Cortex of kidney (tissue), 1 donor: ENCODE measurements at places on chromosomes 7 and 10.

DNA sequence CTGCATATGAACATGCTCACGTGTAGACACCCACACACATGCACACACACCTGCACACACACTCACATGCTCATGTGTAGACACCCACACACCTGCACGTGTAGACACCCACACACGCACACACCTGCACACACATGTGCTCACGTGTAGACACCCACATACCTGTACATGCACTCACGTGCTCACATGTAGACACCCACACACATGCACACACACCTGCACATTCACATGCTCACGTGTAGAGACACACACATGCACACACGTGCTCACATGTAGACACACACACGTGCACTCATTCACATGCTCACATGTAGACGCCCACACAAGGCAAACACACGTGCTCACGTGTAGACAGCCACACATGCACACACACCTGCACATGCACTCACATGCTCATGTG lies 275.8 kb downstream of the PTPRN2 start:
- no peak for DNase-seq

DNA sequence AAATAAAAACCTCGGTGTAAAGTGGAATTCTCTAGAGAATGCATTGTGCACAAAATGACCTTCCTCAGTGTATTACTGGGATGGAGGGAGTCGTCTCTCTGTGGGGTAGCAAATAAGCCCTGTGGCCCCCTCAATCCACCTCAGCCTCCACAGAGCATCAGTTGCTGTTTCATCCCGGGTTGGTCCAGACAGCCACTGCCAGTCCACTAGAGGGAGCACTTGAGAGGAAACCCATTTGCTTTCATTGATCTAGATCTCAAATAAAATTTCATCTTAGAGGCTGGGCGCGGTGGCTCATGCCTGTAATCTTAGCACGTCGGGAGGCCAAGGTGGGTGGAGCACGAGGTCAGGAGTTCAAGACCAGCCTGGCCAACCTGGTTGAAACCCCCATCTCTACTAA lies 1128.7 kb downstream of the CNTNAP2 start:
- DNase-seq, result no peak

DNA sequence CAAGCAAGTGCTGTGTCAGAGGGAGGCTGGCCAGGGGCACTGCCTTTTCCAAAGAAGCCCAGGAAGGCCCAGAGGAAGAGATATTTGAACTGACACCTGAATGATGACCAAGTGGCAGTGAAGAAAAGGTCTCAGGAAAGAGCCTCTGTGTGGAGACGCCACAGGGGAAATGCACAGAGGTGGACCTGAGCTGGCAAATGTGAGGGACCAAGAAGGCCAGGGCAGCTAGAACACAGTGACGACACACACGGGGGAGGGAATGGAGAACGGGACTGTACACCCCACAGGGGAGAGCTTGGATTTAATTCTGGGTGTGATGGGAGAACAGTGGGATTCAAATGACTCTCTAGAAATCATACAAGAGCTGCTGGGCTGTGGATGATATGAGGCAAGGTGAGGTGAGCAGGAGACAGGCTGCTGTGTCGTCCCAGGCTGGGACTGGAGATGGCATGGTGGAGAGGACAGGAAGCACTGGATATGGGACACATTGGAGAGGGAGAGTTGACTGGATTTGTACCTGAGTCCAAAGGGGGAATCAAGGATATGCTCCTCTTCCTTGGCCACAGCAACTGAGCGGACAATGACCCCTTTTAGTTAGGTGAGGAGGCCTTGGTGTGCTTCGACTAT lies 84.2 kb upstream of the DDC start:
- no peak for DNase-seq

DNA sequence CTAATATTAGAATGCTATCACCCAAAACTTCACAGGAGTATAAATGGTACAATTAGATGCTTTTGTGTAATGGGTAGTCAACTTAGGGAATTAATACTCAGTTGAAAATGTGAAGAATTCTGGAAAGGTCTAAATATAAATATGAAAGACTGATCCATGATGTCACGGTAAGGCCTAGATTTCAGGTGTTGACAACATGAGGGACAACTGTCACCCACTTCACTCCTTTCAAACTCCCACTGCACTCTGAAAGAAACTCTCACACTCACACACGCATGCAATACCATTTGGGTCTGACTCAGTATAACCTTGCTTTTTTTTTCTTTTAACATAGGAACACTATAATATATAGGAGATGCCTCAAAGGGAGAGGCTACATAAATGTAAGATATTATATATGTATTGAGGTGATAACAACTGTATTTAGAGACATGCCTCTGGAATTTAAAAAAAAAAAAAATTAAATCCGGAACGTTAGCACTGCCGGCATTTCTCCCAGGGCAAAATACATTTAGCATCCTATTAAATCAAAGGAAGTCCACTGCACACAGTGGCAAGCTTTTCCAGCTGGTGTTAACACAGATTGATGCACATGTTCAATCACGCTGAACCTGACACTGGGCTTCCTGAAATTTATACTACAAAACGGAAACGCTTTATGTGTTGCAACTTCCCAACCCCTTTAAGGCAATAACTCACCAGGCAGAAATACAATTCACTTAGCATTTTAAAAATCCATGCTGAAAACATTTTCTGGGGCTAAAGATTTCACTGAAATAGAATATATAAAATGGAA lies 74.9 kb downstream of the RSU1 start:
- DNase-seq, result no peak

GRCh38 chr10:1375346-1376170 lies 319.4 kb downstream of the WDR37 start:
- DNase-seq, result no peak

DNA sequence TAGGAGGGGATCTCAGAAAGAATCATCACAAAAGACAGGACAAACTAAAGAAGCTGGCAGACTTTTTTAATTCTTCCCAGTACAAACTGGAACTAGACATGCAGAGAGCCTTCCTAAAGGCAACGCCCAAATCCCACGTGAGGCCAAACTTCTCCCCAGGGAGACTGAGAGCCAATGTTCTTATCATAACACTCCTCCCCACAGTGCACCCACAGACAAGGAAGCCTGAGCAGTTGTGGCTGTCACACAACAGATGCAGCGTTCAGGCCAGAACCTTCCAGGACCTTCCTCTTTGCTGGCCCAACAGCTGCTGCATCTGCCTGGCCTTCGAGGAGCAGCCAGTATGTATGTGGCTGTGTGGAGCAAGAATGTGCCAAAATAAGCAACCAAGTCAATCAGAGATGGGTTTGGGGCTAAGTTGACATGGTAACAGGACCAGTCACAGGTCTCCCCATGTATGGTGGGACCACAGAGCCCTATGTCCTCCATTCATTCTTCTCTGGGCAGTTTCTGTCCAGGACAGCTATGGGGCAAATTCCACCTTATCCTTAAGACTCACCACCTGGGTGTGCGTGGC lies 34.9 kb downstream of the SRPK2 start:
- DNase-seq, result no peak

DNA sequence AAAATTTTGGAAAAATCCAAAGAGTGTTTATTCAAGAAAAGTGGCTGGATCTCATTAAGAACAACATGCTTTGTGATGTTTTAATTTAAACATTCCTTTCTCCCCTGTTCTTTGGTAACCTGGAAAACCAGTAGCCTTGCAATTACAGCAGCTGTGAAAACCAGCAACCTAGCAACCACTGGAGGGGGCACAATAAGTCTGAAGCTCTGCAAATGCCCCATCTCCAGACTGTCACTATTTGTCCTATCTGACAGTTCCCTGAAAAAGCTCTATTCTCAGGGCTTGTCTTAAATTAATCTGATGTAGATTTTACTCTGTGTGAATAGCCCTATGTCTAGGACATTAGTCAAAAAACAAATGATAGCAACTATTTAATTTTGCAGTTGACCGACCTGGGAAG lies 137.6 kb upstream of the THSD7A start:
- no peak for DNase-seq
